Osteoblast (primary cell): ENCODE measurements at places on chromosomes 11 and 22. TPM values are rescaled to one million over a fixed set of nuclear protein-coding genes. Genes with fewer than 3 reads are reported as not detected.

The VSIG10L2 gene
- total RNA-seq = not detected in 2 replicates

The SYT9 gene
- total RNA-seq = not detected in 2 replicates

The SLC22A9 gene
- total RNA-seq = not detected in 2 replicates

The EMID1 gene
- under 0.01 and 0.29 TPM in 2 replicates for total RNA-seq

The IFTAP gene
- total RNA-seq = 32.1 and 33.7 TPM in 2 replicates

The ASPHD2 gene
- 3.2 and 6.2 TPM in 2 replicates for total RNA-seq

The ARHGAP20 gene
- total RNA-seq = 2.2 and 3.5 TPM in 2 replicates

The OR2AT4 gene
- total RNA-seq = not detected in 2 replicates

The DEFB131B gene
- not detected in 2 replicates for total RNA-seq

The CD248 gene
- 103 and 107 TPM in 2 replicates for total RNA-seq

The RBMXL2 gene
- not detected in 2 replicates for total RNA-seq

The ZNF215 gene
- 4.3 and 5.0 TPM in 2 replicates for total RNA-seq

The ZNF70 gene
- 6.5 and 7.4 TPM in 2 replicates for total RNA-seq

The FREY1 gene
- 0.88 and 1.8 TPM in 2 replicates for total RNA-seq

The TREH gene
- total RNA-seq = not detected in 2 replicates

The TMEM121B gene
- under 0.01 TPM in 1 of 2 replicates, not detected in the other for total RNA-seq

The CRYBA4 gene
- not detected in 2 replicates for total RNA-seq

The DERL3 gene
- 0.36 and 0.59 TPM in 2 replicates for total RNA-seq

The SSH3 gene
- 13.3 and 25.0 TPM in 2 replicates for total RNA-seq

The TRIM48 gene
- total RNA-seq = not detected in 2 replicates

The MS4A1 gene
- not detected in 2 replicates for total RNA-seq

The PNPLA5 gene
- total RNA-seq = not detected in 2 replicates

The MS4A4A gene
- under 0.01 and 0.36 TPM in 2 replicates for total RNA-seq

The GRM5 gene
- total RNA-seq = not detected in 2 replicates

The ARL2 gene
- 66.3 and 78.5 TPM in 2 replicates for total RNA-seq

The CD3G gene
- not detected in 2 replicates for total RNA-seq

The EXPH5 gene
- total RNA-seq = under 0.01 and 0.59 TPM in 2 replicates

The MRGPRE gene
- total RNA-seq = under 0.01 TPM in 1 of 2 replicates, not detected in the other

The IGSF9B gene
- under 0.01 and 0.36 TPM in 2 replicates for total RNA-seq

The NLRP14 gene
- total RNA-seq = under 0.01 TPM in 1 of 2 replicates, not detected in the other

The GCAT gene
- total RNA-seq = 25.9 and 26.8 TPM in 2 replicates

The APLNR gene
- total RNA-seq = not detected in 2 replicates

The OR56A1 gene
- total RNA-seq = under 0.01 TPM in 2 replicates
